ENCODE measurements at places on chromosomes 12 and 14.
A peak's percentile ranks its signal among the peaks of the same experiment; 100 is the strongest.

GRCh38 chr12:530308-530707 is 70.6 kb downstream of the B4GALNT3 start:
- peak; percentile 87 for DNase-seq

- DNase-seq: no peak
Measured at GRCh38 chr12:92968176-92968813, 39.2 kb upstream of the EEA1 start.

- DNase-seq: no peak
Measured at GRCh38 chr12:44381341-44381740, 494.8 kb downstream of the NELL2 start.

GRCh38 chr12:131620946-131621681 is 89.8 kb upstream of the SFSWAP start:
- DNase-seq: no peak

DNA sequence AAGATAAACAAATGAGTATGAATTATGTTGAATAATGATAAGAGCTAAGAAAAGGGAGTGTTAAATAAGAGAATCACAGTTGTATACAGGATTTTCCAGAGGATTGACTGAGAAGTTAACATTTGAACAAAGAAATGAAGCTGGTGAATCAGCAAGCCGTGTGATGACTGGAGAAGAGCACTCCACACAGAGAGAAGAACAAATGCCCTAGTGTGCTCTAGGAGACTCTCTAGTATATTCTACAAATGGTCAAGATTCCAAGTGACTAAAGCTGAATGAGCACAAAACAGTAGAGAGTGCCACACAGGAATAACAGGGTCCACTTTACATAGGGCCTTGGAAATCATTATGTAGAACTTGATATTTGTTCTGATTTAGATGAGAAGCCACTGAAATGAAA is 587.1 kb upstream of the ATXN7L3B start:
- DNase-seq: no peak

GRCh38 chr12:68479896-68480291 is 130.8 kb upstream of the RAP1B start:
- peak; percentile 77 for DNase-seq
